ENCODE measurements at places on chromosomes 13 and 19.

GRCh38 chr13:43360892-43361610 lies 337.7 kb downstream of the DNAJC15 start:
- no peak for DNase-seq

- no peak for DNase-seq
Observed at GRCh38 chr19:49559928-49560327, 20.4 kb downstream of the NOSIP start.

DNA sequence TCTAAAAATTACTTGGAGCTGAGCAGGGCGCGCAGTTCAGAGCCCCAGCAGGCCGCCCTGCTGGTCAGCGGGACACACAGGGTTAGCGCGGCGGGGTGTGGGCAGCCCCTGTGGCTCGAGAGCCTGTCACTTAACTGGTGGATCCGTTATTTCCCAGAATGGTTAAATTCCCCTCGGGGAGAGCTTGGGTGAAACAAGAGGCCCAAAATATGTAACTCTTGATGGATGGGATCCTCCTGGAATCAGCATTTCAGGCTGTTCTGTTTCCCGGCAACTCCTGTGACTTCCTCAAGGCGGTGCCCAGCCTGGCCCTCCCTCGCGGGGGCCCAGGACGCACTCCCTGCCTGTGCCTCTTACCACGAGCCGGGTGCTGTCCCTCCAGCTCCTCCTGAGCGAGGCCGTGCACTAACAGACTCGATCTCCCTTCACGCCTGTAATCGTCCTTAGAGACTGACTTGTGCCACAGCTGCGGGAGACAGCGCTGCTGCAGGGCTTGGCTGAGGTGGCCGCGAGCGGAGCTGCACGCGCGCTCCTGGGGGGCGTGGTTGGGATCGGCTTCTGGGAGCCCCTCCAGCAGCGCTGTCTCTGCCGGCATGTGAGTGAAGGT lies 9.7 kb downstream of the PTBP1 start:
- DNase-seq = no peak

GRCh38 chr13:76473552-76474134 lies 412.6 kb downstream of the KCTD12 start:
- DNase-seq = peak; percentile 69

GRCh38 chr19:31992750-31993149 lies 352.7 kb upstream of the ZNF507 start:
- no peak for DNase-seq

DNA sequence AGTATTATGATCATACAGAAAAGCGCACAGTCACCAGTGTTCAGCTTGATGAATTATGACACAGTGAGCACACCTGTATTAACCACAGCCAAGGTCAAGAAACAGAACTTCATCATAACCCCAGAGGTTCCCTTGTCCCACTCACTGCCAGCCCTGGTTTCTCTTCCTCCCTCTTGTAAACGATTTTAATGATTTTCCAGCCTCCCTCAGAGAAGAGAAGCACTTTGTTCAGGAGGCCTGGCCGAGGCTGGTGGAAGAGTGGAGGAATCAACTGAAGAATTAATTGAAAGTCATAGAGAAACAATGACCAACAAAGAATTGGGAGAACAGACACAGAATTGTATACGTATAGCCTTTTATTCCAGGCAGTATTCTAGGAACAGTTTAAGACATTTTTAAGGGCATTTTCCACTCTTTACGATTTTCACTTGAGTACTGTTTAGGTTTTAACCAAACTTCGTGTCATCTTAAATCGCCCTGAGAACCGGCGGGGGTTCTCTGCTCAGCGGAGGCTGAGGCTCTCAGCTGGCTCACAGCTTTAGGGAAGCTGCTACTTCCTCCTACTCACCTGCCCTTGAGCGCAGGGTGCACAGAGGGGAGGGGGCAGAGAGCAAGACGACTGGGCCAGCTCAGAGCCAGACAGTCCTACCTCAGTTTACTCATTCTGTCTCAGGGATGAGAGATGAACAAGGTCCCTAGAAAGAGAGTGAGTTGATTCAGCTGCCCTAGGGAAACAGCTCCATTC lies 108.6 kb downstream of the AKAP11 start:
- DNase-seq = no peak

DNA sequence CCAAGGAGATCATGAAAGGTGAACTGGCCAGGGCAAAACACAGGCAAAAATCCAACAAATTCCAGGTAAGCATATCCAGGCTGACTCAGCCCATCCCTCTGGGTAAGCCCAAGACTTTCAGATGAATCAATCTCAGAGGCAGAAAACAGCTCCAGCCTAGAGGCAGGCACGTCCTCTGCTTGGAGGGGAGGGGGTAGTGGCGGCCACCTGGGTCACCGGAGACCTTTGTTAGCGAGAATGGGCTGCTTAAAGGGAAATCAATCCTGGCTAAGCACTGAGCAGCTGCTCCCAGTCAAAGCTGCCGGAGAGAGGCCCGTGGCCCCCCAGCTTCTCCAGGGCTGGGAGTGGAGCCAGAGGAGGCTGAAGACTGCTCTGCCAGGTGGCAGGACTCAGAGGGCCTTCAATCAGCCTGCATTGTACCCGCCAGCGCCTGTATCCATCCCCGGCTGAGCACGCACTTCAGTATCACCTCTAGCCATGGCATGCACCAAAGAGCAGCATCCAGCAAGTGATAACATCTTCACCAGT lies 48.2 kb downstream of the PIN1 start:
- no peak for DNase-seq

GRCh38 chr13:26459276-26460131 lies 98.0 kb upstream of the WASF3 start:
- peak; percentile 34 for DNase-seq

- DNase-seq = no peak
Observed at GRCh38 chr13:102769679-102770078, 3.9 kb downstream of the TEX30 start.

DNA sequence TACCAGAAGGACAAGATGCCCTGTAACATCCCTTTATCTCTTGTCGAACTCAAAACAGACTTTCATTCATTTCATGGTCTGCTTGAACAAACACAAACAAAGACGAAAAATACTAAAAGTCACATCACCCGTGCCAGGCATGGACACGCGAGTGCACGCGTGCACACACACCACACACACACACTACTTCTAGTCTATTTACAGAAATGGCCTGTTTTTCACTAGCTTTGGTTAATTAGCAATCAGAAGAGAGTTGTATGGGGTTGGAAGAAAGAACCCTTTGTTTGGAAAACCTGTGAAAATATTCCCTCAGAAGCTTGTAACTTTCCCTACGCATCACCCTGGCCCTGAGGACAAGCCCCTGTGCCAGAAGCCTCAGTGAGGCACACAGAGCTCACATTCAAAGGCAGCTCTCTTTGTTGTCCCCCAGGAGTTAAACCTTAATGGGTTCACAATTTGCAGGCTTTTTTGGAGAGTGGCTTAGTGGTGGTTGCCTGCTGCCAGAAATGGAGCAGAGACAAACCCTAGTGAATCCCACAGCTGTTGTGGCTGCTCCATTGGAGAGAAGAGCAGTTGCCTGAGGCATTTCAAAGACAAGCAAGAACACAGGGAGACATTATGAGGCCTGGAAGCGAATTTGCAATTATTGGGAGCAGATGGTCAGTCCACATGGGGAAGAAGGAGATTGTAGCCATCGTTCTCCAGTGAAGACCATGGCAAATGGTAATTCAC lies 55.9 kb downstream of the STARD13 start:
- peak; percentile 58 for DNase-seq

DNA sequence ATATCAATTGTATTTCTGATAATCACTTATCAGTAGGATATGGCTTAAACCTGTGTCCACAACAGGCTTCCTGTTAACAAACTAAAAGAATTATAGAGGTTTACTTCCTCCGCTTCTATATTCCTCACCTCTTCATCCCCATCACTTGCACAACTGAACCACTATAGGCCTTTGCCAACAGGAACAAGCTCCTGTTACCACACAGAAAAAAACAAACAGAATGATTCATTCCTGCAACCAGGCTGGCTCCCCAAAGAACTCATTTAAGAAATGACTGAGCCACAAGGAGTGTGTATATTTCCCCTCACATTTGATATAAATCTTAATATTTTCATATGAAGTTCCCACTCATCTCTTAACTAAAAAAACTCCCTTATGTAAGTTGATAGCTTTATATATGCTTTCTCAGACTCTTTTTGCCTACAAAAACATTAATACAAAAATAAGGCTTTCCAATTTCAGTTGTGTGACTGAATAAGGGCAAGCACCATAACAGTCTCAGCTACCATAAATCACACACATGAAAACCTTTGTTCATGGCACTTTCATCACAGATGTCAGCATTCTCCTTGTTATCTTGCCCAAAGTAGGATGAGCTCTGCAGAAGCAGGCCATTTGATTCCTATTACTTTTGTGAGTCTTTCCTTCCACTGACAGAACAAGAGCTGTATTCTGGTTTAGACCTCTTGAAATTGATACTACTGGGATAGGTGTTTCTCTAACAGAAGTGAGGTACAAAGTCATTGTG lies 366.8 kb downstream of the SLITRK1 start:
- DNase-seq = peak; percentile 50

DNA sequence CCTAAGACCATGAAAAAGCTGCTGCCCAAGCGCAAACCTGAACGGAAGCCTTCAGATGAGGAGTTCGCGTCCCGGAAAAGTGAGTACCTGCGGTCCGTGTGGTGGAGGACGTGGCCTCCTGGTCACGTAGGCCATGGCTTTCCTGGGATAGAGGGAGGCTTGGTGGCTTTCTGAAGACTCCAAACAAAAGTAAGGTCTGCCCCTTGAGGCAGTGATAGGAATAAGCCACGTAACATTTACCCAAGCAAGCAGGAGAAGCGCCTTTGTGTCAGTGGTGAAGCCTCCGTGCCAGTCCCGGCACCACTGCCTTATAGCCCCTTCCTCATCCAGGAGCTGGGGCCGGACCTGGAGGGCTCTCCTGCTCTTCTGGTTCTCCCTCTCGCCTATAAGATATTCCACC lies 34.3 kb upstream of the TEX29 start:
- no peak for DNase-seq

DNA sequence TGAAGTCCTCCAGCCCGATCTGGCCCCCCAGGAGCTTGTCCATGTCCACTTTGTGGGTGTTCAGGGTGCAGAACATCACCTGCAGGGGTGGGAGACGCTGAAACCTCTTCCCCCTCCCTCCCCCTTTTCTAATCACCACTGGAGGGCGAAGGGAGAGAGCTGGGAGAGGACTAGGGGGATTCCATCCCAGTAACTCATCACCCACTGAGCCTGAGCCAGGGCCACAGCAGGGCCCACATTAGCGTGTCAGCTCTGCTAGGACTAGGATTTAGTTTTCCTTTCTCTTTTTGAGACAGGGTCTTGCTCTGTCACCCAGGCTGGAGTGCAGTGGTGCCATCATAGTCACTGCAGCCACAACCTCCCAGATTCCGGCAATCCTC lies 5.5 kb upstream of the PTGER1 start:
- peak; percentile 70 for DNase-seq

GRCh38 chr13:38670627-38671026 lies 16.2 kb upstream of the FREM2 start:
- no peak for DNase-seq

DNA sequence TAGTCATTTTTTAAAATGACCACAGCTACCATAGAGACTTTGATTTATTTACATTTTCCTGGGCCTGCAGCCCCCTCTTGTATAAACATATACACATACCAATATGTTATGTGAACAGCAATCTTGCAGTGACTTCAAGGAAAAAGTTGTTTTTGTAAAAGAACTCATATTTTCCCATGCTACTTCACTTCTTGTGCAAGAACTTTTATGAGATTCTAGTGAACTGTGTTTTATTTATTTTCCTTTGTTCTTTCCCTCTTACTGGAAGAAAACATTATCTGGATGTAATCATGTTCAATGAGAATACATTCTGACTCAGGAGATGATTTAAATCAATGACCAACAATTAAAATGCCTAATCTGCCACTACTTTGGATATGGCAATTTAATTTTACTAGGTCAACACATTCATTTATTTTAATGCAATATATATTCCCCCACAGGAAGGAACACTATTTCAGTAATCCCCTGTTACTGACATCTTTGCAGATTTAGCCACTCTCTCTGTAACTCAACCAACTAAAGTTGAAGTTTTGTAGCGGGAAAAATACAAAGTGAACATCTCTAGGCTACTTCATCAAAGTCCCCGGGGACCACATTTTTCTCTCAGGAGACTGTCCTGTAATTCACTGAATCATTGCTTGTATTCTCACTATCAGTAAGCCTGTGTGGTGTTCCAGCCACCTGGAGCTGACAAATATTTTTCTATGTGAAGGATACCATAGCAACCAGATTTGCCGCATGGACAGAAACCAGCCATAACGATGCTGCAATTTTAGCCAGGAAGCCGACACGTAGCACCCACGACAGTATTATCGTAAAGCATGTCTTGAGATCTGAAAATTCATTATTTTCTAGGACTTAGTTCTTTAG lies 90.5 kb downstream of the STARD13 start:
- peak; percentile 82 for DNase-seq

- no peak for DNase-seq
Observed at GRCh38 chr19:41220811-41221210, 1.8 kb downstream of the AXL start.

- DNase-seq = no peak
Observed at GRCh38 chr19:51181913-51182419, 39.9 kb downstream of the SIGLEC7 start.

GRCh38 chr19:782185-782877 lies 14.9 kb upstream of the PTBP1 start:
- peak; percentile 88 for DNase-seq

- no peak for DNase-seq
Observed at GRCh38 chr13:32454886-32455593, 27.1 kb upstream of the N4BP2L1 start.

DNA sequence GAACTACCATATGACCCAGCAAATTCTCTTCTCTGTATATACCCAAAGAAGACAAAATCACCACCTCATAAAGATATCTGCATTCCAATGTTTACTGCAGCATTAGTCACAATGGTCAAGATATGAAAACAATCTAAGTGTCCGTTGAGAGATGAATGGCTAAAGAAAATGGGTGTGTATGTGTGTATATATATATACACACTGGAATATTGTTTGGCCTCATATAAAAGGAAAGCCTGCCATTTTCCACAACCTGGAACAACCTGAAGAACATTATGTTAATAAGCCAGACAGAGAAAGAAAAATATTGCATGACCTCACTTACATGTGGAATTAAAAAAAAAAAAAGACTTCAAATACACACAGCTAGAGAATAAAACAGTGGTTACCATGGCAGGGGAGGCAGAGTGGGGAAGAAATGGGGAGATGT lies 29.5 kb upstream of the RBM26 start:
- peak; percentile 84 for DNase-seq

DNA sequence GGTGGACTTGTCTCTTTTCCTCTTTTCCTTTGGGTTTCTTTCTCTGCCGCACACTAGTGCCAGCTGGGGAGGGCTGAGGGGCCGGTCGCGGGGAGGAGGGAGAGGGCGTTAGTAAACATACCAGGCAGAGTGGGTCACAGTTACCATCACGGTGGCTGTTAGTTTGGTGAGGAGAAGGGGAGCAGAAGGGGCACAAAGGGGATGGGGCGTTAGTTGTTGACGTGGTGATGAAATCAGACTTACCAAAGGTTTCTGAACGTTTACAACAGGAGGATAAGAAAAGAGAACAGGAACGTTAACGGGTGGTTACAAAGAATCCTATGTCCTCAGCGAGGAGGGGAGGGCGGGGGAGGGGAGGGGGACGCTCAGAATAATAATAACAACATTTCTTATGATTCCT lies 77.9 kb downstream of the PTPRS start:
- DNase-seq = no peak
